Non-pigmented ciliary epithelial cell (primary cell): ENCODE measurements at places on chromosomes 6 and 20.
A peak's percentile ranks its signal among the peaks of the same experiment; 100 is the strongest.

- peak; percentile 18 for DNase-seq
Measured at GRCh38 chr20:32037929-32038328, 14.1 kb upstream of the HCK start.

DNA sequence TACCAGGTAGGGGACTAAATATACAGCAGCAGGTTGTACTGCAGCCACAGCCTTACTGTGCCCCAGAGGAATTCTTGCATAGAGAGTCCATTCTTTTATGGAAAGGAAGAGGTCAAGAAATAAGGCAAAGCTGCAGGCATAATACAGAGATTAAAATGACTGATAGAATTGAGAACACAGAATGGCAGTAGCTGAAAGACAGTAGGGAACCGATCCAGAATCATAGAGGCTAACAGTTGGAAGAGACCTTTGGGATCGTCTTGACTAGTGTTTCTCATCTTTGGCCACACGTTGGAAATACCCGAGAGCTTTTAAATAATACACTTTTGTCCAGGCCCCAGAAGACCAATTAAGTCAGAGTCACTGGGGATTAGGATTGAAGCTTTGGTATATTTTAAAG is 492.6 kb upstream of the SOX4 start:
- DNase-seq, result no peak

DNA sequence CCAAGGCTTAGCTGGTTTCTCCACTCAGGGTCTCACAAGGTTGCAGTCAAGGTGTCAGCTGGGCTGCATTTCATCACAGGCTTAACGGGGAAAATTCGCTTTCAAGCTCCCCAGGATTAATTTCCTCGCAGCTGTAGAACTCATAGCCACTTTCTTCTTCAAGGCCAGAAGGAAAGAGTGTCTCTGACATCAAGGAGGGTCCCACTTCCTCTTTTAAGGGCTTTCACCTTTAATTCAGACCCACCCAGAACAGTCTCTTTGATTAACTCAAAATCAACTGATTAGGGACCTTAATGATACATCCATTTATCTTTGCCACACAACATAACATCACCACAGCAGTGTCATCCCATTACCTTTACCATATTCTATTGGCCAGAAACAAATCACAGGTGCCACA is 183.3 kb upstream of the ARID1B start:
- no peak for DNase-seq

GRCh38 chr6:126042001-126042419 is 55.7 kb downstream of the TRMT11 start:
- no peak for DNase-seq

GRCh38 chr6:167898673-167899311 is 72.1 kb downstream of the AFDN start:
- no peak for DNase-seq

GRCh38 chr6:11315743-11316437 is 83.4 kb upstream of the NEDD9 start:
- peak; percentile 93 for DNase-seq

DNA sequence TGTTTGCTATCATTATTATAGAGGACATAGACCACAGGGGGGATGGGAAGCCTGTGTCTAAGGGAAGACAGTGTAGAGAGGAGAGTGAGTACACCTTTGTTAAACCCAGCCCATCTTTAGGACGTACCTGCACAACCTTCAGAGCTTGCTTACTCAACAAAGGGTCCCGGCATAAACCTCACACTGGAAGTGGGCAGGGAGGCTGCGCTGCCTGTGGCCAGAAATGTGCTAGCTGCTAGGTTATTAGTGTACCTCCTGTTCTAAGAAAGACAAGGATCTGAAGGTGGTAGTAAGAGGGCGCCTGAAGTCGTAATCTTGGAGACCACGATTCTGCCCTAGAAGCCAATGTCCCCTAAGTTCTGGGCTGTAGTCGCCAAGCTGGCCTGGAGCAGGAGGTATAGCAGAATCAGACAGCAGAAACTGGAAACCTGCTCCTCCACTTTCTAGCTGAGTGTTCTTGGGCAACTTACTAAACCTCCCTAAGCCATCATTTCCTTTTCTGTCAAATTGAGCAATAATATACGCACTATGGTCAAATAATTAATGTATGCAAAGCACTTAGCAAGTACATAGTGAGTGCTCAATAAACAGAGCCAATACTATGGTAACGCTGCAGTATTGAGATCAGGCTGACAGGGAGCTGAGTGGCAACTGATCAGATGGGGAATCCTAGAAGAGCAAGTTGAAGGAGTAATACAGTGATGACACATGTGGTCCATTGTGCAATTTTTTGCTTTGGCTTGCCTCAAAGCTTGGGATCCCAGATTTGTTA is 16.8 kb upstream of the AKIRIN2 start:
- DNase-seq, result no peak

- no peak for DNase-seq
Measured at GRCh38 chr6:73369563-73369962, at the start of gene OOEP. TSS of gene OOEP (minus strand) at chr6:73369897. CDS start at chr6:73369792, 105 bp downstream.

- no peak for DNase-seq
Measured at GRCh38 chr6:13742961-13743735, 31.5 kb upstream of the RANBP9 start.

GRCh38 chr20:45230631-45231030 is 9.5 kb downstream of the SEMG2 start:
- no peak for DNase-seq

GRCh38 chr6:85078058-85078457 is 313.7 kb upstream of the TBX18 start:
- peak; percentile 92 for DNase-seq

DNA sequence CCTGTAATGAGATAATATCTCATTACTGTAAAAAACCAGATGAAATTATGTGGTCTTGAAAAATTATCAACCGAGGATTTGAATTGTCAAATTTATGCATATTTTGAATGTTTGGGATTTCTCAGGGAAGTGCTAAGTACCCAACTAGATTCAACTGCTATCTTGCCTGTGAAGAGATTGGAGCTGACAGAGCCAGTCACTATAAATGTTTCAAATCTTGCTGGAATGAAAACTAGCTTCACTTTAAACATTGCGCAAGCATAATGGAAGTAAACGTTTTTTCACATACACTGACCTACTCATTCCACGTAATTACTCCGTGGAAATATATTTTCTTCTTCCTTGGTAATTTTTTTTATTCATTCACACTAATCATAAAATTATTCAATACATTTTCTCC is 46.7 kb downstream of the TMEM170B start:
- no peak for DNase-seq

DNA sequence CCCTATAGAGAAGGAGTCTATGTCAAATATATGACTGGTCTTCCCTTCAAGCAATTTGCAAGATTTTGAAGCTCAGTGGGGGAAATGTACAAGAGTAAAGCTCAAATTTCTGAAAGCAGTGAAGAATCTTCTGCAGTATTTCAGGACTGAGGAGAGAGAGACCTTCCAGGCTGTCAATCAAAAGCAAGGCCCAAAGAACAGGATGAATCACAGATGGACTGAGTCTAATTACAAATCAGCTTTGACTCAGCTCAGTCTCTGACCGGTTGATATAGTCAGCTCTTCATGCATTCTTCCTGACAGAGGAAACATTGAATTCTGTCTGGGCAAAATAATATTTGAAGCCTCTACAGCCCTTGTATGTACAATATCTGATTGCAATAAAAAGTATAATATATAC is 7.7 kb upstream of the HTR1B start:
- DNase-seq, result no peak

DNA sequence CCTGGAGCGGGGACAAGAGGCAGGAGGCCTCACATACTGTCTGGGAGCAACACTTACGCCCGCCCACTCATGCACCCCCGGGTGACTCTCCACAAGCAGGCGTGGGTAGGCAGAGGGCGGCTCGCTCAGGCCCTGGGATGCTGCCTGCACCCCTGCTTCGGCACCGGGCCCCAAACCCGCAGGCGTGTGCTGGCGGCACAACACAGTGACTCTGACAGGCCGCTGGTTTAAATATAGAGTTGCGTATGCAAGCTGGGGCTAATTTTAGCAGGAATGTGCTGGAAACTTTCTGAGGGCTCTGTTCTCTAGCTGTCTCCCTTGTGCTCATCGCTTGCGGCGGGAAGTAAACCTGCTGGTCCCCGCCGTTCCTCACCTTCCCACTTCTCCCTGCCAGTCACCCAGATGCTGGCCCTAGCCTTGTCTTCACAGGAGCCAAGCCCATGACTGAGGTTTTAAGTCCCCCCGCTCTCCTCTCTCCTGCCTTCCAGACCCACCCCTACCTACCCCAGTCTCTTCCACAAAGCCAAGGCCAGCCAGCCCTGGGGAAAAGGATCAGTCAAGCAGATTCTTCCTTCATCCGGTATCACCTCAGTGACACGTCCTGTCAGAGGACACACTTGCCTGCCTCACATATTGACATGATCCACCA is 94.5 kb upstream of the FOXP4 start:
- DNase-seq, result no peak

GRCh38 chr6:75368151-75368779 is 83.7 kb upstream of the TMEM30A start:
- DNase-seq, result no peak

- no peak for DNase-seq
Measured at GRCh38 chr20:20439602-20440190, 71.8 kb downstream of the INSM1 start.

GRCh38 chr20:40655451-40655850 is 33.6 kb downstream of the MAFB start:
- peak; percentile 8 for DNase-seq

DNA sequence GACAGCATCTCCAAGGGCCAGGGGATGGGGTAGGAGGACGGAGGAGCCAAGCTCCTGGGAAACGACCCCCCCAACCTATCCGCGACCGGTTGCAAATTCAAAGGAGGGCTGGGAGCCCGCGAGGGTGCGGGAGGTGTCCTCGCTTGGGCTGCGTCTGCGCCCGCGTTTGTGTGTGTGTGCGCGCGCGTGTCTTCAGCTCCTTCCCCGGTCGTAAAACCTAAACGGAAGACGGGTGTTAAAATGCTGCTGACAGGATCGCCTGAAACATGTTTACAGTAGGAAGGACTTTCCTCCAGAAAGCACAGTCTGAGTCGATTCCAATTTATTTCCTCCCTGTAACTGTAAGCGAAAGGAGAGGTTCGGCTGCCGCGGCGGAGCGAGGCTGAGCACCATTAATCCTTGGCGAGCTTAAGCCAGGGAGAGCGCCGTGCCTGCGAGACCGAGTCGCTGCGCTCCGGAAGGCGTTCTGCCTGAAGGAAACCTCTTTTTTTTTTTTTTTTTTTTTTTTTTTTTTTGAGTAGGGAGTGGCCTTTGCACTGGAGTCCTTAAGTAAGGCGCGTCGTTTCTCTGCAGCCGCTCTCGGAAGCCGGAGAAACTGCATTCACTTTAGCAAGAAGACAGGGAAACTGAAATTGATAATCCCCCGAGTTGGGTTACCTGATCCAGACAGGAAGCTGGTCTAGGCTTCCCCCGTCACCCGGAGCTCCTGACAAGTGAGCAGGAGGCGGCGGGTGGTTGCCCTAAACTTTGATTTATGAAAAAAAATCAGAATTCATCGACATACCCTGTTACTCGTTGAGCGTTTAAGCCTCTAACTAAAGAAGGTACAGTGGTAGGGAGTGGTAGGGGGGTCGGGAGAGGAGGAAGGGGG is 4.8 kb upstream of the SOX4 start:
- no peak for DNase-seq

DNA sequence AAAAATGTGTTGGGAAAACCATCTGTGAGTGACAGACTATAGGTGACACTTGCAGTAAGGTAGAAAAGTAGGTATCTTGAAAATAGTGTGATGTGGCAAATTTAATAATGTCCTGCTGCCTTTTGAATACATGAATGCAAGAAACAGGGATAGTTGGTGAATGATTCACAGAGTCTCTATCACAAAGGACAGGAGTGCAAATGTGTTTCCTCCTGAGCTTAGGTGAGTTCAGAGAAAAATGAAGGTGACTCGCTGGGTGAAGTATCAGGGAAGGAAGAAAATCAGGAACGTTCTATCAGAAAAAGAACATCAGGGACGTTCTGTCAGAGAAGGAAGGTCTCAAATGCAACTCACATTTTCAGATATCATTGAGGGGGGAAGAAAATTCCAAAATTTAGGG is 557.8 kb upstream of the SLC35B3 start:
- no peak for DNase-seq

DNA sequence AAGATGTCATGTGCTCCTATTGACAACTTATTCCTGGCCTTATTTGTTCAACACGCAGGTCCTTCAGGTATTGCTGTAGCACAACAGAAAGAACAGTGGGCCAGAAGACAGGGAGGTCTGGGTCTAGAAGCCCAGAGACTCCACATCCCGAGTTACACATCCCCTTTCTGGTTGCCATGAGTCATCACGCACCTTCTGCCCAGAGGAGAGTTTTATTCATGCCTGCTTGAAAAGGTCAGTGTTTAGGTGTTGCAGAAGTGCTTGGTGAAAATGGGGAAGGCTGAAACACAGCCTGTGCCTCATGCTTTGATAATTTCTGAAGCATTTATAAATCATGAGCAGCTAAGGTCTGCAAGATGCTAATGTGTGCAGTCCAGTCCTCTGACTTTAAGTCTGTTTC is 256.4 kb downstream of the GMPR start:
- DNase-seq, result no peak

GRCh38 chr20:40192081-40192480 is 497.0 kb downstream of the MAFB start:
- no peak for DNase-seq

DNA sequence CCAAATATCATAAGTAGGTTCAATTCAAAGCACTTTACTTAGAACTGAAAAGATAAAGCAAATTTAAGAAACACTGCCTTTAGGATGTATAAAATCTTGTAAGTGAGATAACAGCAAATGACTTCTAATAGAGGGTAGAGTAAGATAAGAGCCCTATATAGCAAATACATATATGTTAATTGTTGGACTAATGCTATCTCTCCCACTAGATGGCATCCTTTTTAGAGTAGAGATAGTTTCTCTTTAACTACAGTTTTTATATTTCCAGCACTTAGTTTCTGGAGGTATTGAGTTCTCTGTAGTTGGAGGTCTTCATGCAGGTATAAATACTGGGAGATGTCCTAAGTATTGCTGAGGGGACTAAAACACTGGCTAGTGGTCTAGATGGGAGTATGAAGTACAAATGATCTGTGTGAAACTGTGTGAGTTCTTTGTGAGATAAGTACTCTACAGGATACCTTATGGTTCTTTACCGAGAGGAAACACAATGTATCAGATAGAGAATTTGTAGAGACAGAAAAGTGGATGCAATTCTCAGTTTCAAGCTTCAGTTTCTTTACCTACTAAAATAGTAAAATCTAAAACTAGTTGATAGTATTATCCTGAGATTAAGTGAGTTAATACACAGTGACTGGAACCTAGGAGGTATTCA is 399.3 kb downstream of the KHDRBS2 start:
- DNase-seq, result no peak

DNA sequence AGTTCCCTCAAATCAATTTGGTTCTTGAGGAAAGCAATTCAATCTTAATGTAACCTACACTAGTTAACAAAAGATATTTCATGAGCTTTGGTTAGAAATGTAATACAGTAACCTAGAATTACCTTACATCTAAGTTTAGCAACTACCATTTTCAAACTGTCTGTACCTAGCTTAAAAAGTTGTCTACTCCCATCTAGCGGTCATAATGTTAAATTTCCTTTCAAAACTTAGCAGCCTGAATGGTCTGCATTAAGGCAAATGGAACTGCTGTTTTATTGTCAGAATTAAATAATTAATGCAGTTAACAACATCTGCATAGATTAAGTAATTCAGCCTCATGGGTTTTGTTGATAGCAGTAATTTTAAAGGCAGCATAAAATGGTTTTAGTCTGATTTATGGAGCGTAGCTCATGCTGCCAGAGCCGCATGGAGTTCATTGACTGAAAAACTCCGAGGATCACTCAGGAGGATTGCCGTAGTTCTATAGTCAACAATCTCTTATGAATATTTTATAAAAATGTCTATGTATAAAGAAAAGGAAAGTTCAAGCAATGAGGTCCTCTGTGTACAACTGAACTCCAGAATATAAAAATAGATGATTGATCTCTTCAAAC is 485.4 kb upstream of the MANEA start:
- peak; percentile 38 for DNase-seq

GRCh38 chr20:61718361-61719005 is 347.2 kb downstream of the TAF4 start:
- DNase-seq, result no peak
